NCI-H1092 (cell line): ENCODE measurements at places on chromosomes 7 and 10.

DNA sequence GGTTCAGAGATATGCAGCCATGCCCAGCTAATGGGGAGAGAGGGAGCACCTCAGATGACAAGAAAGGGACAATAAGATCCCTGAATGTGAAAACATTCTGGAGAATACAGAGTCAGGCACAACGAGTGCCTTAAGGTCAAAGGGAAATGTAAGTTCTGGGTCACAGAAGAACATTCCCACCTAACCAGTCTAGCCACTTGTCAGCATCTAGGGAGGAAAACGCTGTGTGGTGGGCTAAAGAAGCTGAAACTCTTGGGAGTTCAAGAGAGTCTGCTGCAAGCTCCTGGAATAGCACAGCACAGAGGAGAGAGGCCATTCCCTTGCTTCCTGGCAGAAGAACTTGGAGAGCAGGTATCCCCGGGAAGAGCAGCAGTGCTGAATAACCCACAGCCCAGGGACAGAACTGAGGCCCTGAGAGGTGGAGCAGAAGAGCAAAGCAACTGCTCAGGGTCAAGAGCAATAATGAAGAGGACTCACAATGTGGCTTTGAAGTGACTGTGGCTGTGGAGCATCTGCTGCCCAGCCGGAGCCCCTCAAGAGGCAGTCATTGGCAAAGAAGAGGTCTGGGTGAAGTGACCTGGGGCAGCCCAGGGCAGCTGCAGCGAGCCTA lies 182.3 kb downstream of the NPSR1 start:
- no peak for DNase-seq

DNA sequence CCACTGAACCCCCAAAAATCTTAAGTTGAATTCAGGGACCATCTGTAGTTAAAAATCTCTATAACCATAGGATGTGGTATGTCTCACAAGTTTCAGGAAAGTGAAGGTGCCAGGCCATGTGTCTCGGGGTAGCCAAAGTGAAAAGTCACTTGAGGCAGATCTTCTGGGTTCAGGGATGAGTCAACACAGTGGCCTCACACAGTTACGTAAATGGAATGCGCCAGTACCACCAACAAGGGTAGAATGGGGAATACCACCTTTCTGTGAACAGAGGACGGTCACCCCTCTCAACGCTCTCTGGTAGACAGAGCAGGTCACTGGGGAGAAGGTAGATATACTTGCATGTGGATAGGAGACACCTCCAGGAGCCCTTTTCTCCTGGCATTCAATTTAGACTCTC lies 71.4 kb downstream of the ELMO1 start:
- DNase-seq, result no peak

DNA sequence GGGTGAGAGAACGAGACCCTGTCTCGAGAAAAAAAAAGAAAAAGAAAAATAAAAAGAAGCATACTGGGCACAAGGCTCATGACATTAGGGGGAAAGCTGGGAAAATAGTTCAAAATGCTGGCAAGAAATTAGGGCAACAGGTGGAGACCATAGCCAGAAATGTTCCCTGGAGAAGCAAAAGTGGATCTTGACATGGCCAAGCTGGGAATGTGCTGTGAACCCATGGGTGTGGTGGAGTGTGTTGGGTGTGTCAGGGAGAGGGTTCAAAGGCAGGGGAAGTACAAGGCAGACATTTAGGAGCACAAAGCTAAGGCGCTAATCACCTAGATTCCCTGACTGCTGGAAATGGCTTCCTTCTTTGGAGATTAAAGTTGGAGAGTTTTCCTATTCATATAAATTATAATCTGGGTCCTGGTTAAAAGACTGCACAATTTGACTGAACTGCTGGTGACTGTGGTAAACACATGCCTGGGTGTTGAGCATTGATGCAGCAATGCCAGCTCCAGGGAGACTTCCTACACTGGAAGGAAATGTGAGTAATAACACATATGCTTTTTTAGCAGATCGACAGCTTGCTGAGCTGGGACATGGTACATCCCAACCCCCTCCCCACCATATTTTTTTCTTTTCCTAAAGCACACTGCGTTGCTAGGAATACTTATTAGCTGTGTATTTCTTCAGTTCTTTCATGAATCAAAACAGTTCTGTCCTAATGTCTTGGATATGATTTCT lies 70.1 kb upstream of the ARHGAP21 start:
- no peak for DNase-seq

DNA sequence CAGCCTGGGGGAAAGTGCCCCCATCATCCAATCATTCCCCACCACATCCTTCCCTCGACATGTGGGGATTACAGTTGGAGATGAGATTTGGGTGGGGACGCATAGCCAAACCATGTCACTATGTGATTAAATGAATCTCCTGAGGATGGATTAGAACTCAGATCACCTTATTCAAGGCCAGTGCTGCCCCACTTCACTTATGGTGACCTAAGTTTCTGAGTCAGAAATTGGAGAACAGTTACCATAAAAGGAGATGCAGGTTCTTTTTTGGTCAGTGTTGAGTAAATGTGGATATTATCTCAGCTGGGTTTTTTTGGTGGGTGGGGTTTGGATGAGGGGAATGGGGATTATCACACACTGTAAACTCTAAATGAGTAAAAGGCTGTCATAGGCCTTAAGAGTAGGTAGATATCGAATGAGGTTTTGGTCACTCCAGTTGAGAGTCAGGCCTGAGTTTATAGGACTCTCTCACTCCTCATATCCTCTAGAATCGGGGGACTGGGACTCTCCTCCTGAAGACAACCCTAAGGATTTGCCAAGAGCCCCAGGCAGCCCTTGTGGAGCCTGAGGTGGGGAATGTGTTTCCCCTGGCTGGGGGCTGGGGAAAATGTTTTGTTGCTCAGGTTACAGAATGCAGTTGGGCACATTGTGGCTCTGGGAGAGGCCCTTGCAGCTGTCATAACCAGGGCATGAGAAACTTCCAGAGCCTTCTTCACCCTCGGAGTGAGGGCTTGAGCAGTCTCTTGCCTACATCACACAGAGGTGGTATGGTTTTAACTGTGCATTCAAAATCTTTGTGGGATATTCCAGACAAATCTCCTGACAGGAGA lies 213.0 kb downstream of the BAMBI start:
- DNase-seq, result no peak

- DNase-seq, result no peak
Observed at GRCh38 chr10:60942788-60943315, 1.1 kb downstream of the RHOBTB1 start.

DNA sequence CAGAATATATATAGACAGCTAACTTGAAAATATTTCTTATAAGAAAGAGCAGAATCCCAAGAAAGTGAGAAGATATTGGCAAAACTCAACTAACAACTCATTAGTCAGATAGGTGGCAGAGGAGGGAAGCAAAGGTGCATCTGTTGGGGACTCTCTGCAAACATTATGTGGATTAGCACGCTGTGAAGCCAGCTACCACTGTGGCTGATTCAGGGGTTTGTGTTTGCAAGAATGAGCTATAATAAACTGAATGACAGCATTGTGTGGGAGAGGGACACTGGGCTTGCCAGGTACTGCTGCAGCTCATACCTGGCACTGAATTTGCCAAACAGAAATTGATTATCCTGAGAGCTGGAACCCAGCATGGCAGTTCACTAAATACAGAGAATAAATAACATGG lies 170.3 kb upstream of the MINDY3 start:
- DNase-seq, result no peak

DNA sequence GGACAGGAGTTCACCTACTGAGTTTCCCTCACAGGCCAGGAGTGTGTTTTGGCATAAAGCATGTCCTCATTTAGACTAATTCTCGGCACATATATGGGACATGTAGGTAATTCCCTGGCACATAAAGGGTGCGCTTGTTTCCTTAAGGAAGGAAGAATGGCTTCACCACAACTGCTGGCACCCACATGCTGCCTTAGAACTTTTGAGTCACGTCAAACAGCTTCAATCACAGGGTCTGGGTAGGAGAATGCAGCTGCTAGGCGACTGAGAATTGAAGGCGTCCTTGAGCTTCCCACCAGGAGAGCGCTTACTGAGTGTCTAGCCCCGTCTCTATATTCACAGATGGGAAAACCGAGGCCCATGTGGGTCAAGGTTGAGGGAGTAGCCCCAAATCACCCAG lies 146.1 kb downstream of the CHN2 start:
- no peak for DNase-seq

DNA sequence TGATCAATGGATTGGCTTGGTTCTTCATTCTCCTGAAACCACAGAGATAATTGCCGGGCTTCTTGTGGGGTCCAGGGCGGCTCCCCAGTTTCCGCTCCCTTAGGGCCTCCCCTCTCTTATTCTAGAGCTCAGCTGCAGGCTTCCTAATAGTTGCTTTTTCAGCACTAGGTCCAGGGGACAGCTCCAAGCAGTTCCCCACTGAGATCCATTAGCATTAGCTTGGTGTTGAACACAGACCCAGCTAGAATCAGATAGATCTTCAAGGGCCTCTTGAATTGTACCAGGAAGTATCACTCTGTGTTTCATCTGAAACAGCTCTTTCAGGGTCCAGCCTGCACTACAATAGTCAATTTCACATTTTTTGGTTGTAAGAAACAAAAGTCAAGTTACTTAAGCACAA lies 238.7 kb downstream of the SEC23IP start:
- no peak for DNase-seq
